Stimulated activated CD4-positive, alpha-beta T cell treated with anti-CD3 and anti-CD28 coated beads, Interleukin-12 subunit alpha, Interleukin-12 subunit beta, amount 100 ng/mL, for 4 hours (primary cell): ENCODE measurements at places on chromosomes 4 and X.

GRCh38 chr4:114423582-114423981 is 175.0 kb upstream of the UGT8 start:
- DNase-seq = no peak

- DNase-seq = no peak
These were observed 14.3 kb upstream of the PNPLA4 start for GRCh38 chrX:7941390-7942042.

DNA sequence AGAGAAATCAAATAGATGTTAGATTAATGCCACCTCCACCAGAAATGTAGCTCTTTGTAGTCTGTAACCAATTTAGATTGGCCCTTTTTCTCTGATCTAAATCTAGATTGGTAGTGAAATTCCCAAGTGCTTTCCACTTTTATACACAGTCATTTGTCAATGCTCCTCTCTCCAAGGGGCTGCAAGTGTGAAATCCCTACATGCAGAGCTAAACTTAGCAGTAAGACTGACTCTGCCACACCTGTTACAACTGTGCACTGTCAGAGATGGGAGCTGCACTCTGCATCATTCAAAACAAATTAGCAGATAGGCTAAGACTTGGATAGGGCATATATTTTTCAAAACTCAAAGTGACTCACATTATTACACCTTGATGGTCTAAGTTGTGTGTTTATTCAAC is 9.1 kb downstream of the SERTM2 start:
- no peak for DNase-seq

DNA sequence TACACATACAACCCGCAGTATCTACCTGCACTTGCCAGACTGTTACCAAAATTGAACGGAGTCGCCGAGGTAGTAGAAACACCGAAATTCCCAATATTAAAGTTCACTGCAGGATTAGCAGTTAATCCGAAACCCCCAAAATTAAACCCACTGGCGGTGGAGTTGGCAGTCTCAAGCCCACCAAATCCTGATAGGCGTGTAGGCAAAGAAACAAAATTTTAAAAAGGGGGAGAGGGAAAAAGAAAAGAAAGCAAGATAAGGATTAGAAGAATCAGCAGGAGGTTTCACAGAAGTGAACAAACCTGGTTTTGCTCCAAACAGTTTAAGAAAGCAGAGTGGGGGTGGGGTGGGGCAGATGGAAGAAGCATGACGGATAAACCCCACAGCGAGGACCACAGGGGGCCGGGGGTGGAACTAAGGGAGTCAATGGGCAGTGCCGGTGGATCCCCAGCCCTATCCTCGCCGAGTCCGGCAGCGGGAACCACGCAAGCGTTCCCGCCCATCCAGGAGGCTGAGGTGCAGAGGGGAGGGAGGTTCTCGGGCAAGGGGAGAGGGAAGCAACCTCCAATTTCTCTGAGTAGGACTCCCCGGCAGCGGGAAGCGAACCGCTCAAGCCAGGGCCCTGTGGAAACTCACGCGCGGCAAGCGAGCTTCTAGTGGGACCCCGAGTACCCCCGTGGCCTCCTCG is 599 bp downstream of the NUP54 start:
- peak; percentile 21 for DNase-seq

DNA sequence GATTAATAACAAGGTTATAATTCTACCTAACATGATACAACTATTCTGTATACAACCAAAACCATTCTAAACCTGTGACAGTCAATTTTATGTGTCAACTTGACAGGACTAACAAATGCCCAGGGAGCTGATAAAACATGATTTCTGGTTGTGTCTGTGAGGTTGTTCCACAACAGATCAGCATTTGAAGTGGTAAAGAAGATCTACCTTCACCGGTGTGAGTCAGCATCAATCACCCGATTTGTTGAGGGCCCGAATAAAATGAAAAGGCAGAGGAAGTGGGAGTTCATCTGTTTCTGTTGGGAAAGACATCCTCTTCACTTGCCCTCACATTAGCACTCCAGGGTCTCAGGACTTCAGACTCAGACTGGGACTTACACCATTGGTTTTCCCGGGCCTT is 187.9 kb downstream of the MAB21L2 start:
- DNase-seq = no peak

DNA sequence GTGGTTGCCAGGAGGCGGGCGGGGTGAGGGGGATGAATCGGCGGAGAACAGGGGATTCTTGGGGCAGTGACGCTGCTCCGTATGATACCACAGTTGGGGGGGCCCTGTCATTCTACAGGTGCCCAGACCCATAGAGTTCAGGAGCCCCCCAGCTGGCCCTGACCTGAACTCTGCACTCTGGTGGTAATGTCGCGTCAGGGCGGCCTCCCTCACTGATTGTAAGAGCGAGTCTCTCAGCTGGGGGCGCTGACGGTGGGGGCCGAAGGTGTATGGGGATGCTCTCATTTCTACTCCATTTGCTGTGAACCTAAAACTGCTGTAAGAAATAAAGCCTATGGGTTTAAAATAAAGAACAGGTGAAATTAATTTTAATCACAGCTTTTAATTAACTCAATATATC is 91.8 kb upstream of the PSAPL1 start:
- no peak for DNase-seq

GRCh38 chr4:38149997-38150671 is 189.9 kb downstream of the PTTG2 start:
- DNase-seq = no peak

GRCh38 chrX:140821280-140821679 is 111.7 kb downstream of the LINC00632 start:
- DNase-seq = no peak

DNA sequence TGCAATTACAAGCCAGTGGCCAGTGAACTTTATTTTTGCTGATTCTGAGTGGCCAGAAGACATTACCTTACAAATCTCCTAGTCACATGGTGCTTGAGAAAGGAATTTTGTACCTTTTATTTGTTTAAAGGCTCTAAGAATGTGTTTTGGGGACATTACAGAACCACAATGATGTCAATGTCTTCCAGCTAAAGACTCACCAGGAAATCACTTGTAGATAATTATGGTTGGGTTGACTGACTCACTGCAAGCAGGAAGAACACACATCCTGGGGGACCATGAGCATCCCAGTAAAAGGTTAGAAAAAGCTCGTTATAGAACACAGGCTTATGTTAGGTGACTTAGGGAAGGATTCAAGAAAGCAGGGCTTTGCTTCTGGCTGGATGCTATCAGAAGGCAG is 119.4 kb upstream of the FAM9B start:
- DNase-seq = no peak

DNA sequence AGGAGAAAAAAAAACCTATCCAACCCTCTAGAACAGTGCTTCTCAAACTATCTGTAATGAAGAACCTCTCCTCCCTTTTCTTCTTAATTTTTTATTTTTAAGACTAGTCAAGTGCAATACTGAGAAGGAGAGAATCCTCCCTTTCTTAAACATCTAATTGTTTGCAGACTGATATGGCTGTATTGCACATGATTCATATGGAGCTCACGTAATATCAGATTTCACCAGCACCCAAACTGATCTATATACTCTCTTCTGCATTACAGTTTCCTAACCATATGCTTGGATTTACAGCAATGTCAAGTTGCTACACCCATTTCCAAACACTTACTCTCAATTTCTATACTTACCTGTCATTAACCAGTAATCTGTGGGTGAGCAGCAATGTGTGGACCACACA is 9.5 kb downstream of the PRMT9 start:
- DNase-seq = no peak

GRCh38 chr4:102585329-102585728 is 84.2 kb downstream of the NFKB1 start:
- no peak for DNase-seq

- no peak for DNase-seq
These were observed 9.3 kb upstream of the LIMCH1 start for GRCh38 chr4:41528512-41529205.

DNA sequence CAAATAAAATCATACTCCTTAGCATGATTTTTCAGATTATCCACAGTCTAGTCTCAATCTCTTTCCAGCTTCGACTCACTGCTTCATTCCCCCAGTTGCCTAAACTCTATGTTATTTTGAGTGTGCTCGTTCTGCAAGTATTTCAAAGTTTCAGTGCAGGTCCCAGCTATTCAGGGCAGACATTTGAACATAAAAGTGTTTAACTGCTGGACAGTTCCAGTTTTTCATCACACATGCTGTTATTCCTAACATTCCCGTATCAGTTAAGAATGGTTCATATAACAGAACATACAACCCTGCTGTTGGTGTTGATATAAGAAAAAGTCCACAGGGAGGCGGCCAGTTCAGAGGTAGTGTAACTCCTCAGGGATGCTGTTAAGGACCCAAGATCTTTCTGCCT is 113.3 kb downstream of the SLIT2 start:
- no peak for DNase-seq

- DNase-seq = no peak
These were observed 19.4 kb upstream of the SLC25A6 start for GRCh38 chrX:1411326-1411725.
